ENCODE measurements at places on chromosomes 16 and 17.

DNA sequence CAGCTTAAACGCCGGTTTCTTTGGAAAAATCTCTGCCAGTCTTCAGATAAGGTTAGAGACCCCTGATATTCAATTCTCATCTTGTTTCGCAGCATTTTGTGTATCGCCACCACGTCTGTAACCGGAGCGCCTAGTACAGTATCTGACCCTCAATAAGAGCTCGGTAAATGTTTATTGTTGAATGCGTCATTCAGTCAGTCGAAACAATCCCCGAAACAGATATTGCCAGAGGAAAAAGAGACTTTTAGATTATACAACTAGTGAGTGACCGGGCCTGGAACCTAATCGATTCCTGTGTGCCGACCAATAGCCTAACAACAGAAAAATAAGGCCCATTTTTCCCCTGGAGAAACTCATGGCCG, 626 bp downstream of the PELP1 start:
- no peak for DNase-seq

DNA sequence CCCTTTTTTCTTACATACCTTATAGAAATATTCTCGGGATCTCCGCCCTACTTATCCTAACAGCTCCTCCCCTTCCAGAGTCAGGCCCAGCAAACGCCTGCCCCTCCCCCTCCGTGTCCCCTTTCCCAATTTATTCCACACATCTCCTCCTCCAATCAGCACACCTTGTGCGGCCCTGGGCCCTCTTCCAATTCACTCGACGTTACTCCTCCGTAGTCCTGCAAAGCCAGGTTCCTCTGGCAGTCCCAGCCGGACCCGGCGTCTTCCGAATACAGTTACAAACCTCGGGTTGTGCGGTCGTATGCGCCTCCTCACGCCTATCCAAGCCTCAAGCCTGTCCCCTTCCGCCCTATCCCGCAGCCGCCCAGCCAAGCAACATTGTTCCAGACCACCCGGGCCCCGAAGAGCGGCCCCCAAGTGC, 677 bp downstream of the CBX1 start:
- DNase-seq = peak; percentile 71

DNA sequence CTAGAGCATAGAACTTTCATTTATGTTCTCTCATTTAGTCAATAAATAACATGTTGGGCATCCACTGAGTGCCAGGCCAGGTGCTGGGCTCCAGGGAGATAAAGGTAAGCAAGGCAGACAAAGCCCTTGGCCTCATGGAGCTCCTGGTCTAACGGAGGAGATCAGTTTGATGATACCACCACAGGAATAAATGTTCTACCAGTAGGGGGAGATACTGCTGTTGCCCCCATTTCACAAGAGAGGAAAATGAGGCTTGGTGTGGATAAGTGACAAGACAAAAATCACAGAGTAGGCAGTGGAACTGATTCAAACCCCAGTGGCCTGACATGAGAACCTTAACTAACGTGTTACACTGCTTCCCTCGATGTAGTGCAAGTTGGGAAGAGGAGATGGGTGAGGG, 80.4 kb upstream of the ERCC4 start:
- DNase-seq = no peak

DNA sequence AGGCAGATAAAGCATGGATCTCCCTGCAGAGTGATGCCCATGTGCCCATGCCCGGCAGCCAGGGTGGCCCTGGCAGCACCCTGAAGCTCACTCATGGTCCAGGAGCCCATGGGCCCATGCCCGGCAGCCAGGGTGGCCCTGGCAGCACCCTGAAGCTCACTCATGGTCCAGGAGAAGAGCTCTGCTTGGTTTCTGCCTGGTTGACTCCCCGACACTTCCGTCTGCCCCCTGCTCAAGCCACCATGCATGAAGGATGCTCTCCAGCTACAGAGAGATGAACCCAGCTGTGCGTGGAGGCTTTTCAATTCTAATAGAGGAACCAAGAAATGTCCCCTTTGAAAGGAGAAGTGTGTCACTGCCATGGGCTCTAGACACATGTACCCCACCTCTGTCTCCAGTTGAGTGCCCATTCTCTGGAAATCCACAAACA, 8.7 kb downstream of the CCL17 start:
- no peak for DNase-seq

DNA sequence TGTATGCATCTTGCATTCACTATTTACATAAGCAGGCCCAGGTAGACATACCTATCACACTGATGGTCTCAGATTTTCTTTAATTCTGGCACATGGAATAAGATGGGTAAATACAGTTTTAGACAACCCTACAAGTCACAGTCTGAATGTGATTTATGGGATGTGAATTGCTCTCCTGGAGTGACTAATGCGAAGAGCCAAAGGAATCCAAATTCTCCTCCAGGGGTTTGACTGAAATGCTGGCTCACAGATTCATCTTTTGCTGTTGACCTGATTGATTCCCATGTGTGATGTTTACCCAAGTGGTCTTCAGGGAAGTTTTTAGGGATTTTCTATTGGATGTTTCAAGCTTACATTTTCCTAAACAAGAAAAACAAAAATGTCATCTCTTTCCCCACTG, 277.9 kb upstream of the MON1B start:
- no peak for DNase-seq

GRCh38 chr17:40355804-40356758, 8.5 kb downstream of the GJD3 start:
- no peak for DNase-seq

DNA sequence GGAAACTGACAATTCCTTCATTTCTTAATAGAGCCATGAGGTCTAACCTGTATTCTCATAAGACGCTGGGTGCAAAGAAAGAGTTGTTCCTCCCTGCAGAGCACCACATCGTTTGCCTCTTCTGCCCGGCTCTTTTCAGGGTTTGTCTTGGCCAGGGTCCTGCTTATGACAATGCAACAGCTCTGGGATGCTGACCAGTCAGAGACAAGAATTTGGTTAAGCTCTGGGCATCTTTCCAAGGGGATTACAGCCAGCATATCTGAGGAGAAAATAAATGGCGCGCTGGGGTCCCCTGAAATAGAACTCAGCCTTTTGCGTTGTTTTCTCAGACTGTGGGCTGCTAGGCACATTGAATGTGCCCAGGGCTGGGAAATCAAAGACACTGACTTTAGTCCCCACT, 128.6 kb downstream of the SHISA6 start:
- no peak for DNase-seq

- DNase-seq = no peak
These were observed 20.3 kb downstream of the OSBPL7 start for GRCh38 chr17:47801176-47801765.

GRCh38 chr16:6279286-6279685, 1053.4 kb upstream of the RBFOX1 start:
- no peak for DNase-seq

GRCh38 chr17:1492249-1493206, at the start of gene MYO1C:
Gene MYO1C (minus strand): TSS chr17:1492686. CDS start chr17:1492487, 199 bp downstream.
- no peak for DNase-seq

DNA sequence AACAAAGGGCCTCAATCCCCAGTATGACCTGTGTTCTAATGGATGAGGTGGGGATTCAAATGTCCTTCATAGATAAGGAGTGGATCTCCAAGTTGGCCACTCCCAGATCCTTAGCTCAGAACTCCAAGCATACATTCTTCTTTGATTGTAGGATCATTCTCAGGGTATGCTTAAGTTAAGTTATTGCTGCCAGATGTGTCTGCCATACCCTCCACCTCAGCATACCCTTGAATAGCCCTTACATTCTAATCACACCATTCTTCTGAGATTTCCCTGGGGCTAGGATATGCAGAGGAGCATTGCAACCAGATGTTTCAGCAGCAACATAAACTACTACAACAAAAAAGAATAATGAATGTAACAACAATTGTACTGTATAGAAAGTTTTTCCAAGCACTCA, 1.6 kb upstream of the KRTAP2-4 start:
- DNase-seq = no peak

DNA sequence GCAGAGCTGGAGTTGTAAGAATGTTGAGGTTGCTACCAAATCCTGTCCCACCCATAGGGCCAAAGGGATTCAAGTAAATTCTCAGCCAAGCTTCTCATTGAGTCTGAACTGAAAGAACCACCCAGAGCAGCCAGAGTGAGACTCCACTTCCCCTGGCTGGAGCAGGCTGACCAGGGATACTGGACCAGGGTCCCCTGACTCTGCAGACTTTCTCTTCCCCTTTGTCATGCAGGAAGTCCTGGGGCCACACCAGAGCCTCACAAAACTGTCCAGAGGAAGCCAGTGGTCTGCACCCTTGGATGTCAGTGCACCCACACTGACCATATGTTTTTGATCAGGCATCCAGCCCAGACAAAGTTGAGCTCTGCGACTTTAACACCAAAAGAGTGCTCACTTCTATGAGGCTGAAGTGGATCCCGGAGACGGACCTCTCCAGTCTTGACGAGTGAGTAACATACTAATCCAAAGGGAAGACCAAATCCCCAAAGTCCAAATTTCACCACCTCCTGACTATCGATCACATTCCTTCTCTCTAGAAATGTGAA, 4.1 kb downstream of the NXN start:
- DNase-seq = no peak

DNA sequence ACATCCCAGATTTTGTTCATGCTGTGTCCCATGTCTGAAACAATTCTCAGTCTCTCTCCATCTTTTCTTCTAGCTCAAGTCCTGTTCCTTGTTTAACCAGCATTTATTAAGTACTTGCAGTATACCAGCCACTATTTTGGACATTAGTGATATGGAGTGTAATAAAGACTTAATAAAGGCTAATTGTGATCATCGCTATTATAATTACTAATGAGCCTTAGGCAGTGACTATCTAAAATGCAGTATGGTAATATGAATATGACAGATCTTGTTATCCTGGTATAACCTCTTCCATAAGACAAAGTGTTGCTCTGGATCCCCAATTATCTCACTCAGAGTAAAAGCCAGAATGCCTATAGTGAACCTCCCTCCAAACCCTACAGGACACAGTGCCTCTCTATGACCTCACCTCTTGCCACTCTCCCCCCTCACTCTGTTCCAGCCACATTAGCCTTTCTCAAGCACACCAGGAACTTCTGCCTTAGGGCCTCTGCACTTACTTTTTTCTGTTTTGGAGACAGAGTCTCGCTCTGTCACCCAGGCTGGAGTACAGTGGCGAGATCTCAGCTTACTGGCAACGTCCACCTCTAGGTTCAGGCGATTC, 1.8 kb upstream of the FLOT2 start:
- DNase-seq = no peak

DNA sequence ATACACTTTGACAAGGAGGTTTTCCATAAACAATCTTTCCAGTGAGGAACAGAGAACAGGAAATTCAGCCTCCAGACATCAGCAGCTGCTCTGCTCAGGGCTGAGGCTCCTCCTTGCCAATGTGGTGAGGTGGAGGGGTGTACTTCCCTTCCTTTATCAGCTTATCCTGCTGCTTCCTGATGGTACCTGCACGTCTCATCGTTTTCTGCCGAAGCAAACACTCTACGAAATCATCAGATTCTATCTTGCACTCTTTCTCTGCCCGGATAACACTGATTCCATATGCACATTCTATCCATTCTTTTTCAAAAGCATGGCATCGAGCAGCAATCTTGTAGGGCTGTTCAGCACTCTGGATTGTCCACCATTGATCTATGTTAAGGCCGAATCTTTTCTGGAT, 15.4 kb upstream of the SEZ6 start:
- no peak for DNase-seq

- DNase-seq = peak; percentile 70
These were observed 10.6 kb upstream of the TMIGD1 start for GRCh38 chr17:30344283-30345088.

DNA sequence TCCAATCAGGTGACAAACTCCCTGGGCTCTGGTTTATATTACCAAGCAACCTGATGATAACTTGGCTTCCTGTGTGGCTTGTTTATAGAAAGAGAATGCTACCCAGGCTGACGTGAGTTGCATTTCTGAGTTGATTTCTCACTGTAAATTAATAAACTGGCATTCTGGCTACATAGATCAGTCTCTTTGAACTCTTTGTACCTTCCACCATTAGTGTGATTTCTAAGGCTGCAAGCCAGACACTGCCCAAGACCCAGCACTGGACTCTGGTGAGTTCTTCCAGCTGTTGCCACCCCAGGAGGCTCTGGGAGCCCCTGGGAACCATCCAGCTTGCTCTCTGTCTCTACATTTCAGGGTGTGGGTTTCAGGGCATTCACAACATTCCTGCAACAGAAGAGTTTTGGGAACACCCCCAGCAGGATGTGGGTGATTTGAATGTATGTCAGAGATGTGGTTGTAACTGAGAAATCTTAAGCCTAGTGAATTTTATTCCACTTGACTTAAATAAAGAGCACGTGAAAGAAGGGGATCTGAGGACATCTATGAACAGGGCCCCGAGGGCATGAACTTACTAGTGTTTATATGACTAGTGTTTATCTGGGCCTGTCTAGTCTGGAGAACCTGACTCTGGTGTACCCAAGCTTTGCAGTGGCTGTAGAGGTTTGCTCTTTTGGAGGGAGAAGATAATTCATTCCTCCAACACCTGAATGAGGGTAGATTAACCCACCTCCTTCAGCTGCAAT, 30.3 kb upstream of the LRRC37A start:
- DNase-seq = no peak

DNA sequence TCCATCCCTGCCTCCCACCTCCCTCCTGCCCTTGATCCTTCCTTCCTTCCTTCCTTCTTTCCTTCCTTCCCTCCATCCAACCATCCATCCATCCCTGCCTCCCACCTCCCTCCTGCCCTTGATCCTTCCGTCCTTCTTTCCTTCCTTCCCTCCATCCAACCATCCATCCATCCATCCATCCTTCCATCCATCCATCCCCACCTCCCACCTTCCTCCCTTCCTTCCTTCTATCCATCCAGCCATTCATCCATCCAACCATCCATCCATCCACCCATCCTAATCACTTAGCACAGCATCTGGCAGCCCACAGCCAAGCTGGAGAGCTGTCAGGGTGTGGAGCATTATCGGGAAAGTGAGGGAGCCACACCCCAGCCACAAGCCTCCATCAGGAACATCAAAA, 54.5 kb downstream of the TK2 start:
- DNase-seq = no peak

GRCh38 chr16:22206842-22207714, 1.0 kb downstream of the EEF2K start:
- DNase-seq = peak; percentile 65

GRCh38 chr17:78709751-78710181, 72.3 kb downstream of the CYTH1 start:
- DNase-seq = no peak

- DNase-seq = no peak
These were observed 83.3 kb upstream of the C16orf82 start for GRCh38 chr16:26983426-26983825.

- DNase-seq = no peak
These were observed 8.4 kb upstream of the PIEZO1 start for GRCh38 chr16:88793251-88793954.

GRCh38 chr17:81121841-81122733, 43.2 kb upstream of the PVALEF start:
- no peak for DNase-seq

- no peak for DNase-seq
These were observed 903.9 kb downstream of the CDH11 start for GRCh38 chr16:64217789-64218535.

GRCh38 chr16:50818380-50818779, 76.5 kb downstream of the CYLD start:
- DNase-seq = no peak
